NT2/D1 (cell line): ENCODE measurements at places on chromosomes 12 and 14.

DNA sequence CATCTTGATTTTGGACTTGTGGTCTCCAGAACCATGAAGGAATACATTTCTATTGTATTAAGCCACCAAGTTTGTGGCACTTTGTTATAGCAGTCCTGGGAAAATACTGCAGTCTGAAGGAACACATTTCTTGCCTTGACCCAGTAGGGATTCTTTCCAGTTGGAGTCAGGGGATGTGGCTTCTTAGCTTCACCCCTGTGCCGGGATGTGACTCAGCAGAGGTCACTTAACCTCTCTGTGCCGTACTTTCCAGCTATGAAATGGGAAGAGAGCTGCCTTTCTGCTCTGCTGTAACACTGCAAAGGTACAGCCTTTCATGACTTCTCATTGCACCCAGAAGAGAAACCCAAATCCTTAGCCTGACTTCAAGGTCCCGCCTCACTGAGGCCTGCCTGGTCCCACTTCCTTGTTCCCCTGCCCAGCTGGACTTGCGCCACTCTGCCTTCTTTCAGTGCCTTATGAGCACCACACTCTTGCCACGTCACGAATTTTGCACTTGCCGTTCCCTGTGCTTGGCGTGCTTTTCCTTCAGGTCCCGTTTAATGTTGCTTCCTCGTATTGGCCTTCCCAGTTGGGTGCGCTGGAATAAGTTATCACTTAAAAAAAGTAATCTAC lies 24.2 kb downstream of the CHST11 start:
- DNase-seq = no peak

- no peak for DNase-seq
Observed at GRCh38 chr14:23694949-23695663, 58.9 kb downstream of the DHRS2 start.

DNA sequence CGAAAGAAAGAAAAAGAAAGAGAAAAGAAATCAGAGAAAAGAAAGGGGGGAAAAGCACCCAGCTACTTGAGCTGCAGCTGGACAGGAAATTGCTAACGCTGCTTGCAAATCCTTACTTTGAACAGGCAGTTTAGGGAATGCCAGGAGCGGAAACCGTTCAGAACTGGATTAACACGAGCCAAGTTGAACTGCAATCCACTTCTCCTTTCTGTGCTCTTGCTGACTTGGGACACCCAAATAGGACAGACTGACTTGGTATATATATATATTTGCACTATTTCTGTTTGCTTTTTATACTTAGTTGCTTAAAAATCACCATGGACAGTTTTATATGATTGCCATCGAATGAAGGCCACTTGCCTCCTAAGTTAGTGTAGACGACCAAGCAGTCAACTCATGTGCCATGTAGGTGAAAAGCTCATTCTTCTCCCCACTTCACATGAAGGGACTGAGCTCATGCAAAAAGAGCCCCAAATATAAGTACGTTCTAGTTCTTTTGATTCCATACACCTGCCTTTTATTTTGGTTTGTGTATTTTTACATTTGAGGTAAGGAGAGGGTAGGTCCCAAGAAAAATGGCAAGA lies 5.5 kb downstream of the DUSP6 start:
- DNase-seq = no peak

- DNase-seq = no peak
Observed at GRCh38 chr12:65367396-65367795, 88.9 kb downstream of the MSRB3 start.

DNA sequence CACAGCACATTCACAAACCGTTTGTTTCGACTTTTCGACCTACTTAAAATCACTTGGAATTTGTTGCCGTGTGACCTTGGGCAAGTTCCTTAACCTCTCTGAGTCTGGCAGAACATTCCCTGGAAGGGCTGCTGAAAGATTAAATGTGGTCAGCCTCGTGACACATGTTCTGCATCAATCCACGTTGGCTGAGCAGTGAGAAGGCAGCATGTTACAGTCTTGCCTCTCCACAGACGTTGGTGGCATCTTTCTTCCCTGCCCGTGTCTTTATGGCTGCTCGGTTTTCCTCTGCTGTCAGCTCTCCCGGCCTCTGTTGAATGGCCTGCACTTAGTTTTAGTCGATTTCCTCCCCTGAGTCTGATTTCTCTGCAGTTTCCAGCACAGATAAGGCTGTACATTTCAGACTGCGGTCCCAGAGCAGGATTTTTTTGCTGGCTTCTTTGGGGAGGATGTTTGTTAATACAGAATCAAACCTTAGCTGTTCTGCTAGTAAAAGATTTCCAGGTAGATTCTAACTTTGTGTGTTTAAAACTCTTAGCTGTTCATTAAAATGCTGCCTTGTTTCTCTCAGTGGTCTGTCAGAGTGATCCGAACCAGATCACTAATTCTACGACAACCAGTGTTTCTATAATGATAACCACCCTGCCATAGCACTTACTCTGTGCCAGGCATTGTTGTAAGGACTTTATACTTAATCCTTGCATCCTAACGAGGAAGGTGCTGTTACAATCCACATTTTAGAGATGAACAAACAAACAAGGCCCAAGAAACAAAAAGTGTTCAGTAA lies 217.1 kb downstream of the CHST11 start:
- DNase-seq = no peak

GRCh38 chr12:32788405-32788804 lies 32.7 kb upstream of the YARS2 start:
- no peak for DNase-seq

GRCh38 chr14:62528296-62528695 lies 517.0 kb downstream of the KCNH5 start:
- no peak for DNase-seq

- no peak for DNase-seq
Observed at GRCh38 chr12:65791400-65791799, 32.9 kb upstream of the HMGA2 start.

- no peak for DNase-seq
Observed at GRCh38 chr14:67573228-67574010, 26.6 kb downstream of the PIGH start.

- peak; percentile 83 for DNase-seq
Observed at GRCh38 chr12:18430425-18431048, 169.2 kb downstream of the PIK3C2G start.

DNA sequence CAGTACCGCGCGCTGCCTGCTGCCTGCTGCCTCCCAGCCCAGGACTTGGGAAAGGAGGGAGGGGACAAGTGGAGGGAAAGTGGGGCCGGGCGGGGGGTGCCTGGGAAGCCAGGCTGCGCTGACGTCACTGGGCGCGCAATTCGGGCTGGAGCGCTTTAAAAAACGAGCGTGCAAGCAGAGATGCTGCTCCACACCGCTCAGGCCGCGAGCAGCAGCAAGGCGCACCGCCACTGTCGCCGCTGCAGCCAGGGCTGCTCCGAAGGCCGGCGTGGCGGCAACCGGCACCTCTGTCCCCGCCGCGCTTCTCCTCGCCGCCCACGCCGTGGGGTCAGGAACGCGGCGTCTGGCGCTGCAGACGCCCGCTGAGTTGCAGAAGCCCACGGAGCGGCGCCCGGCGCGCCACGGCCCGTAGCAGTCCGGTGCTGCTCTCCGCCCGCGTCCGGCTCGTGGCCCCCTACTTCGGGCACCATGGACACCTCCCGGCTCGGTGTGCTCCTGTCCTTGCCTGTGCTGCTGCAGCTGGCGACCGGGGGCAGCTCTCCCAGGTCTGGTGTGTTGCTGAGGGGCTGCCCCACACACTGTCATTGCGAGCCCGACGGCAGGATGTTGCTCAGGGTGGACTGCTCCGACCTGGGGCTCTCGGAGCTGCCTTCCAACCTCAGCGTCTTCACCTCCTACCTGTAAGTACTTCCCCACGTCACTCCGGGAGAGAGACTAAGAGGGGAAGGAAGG lies at the start of gene LGR5:
Gene LGR5 (plus strand): TSS at position 186 of the 732 bp plus-strand sequence. CDS start 283 bp downstream, at position 469.
- DNase-seq = peak; percentile 39

DNA sequence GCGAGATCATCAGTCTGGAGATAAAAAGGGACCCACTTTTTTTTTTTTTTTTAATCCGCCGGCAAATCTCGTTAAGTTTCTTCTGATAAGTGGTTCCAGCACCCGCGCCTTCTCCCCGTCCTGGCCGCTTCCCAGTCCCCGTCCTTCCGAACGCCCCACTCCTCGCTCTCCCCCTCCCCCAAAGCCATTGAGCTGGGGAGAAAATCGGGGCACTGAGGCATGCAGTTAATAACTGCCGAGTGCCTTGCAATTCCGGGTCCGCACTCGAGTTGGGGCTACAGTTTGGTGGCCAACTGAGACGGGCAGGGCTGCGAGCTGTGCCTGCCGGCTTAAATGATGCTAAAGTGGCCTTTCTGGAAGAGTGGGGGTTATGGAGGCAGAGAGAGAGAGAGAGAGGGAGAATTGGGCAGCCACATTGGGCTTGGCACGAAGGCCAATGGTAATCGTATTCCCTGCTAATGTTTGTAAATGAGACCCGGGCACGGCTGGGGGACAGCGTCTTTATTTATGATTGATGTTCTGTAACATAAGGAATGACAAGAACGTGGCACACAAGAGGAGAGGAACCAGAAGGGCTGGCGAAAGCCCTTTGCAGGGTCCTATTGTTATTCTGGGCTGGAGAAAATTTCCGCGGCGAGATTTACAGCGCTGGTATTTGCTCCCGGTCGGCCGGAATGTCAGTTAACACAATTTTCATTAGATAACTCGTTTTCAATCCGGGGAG lies 115.4 kb upstream of the MYL2 start:
- DNase-seq = no peak

GRCh38 chr12:100565987-100566545 lies 7.4 kb upstream of the GAS2L3 start:
- no peak for DNase-seq
